CD4-positive, alpha-beta memory T cell (primary cell): ENCODE measurements at places on chromosomes 5 and 9. TPM values are rescaled to one million over a fixed set of nuclear protein-coding genes. Genes with fewer than 3 reads are reported as not detected.

DNA sequence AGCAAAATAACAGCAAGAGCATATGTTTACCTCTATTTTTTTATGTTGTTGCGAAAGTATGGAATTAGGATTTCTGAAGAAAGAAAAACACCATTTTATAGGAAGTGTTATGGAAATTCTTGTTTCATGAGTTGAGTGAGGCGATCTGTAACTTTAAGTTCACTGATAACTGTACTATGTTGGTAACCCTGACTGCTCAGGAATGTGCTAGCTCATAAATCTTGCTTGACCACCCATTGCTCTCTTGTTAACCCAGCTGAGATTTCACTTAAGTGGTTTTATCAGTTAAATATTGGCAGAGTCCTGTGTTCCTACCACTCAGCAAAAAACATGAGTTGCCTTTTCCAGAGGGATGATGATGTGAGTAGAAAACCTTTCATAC lies 91.1 kb upstream of the STARD4 start:
- no peak for DNase-seq

- no peak for DNase-seq
These were observed 128.9 kb downstream of the SUSD1 start for GRCh38 chr9:112046181-112046580.

DNA sequence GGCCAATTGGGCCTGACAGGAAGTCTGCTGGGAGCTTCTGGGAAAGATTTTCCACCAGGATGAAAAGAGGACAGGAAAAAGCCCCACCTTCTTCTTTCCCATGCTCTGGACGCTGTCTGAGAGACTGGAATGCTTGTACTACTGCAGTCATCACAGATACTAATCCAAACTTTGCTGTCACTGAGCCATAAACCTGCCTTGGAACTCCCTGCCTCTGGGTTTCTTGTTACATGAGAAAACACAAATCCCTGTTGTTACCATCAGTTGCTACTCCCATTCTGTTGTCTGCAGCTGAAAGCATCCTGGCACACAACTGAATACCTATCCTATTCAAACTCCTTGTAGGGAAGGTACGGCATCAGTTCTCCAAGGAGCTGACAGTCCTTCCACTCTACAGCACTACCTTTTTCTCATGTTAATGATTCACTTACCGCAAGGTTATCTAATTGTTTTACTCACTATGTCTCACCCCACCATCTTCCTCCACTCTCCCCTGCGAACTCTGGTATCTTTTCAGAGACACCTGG lies 167.5 kb downstream of the CDK5RAP2 start:
- no peak for DNase-seq

DNA sequence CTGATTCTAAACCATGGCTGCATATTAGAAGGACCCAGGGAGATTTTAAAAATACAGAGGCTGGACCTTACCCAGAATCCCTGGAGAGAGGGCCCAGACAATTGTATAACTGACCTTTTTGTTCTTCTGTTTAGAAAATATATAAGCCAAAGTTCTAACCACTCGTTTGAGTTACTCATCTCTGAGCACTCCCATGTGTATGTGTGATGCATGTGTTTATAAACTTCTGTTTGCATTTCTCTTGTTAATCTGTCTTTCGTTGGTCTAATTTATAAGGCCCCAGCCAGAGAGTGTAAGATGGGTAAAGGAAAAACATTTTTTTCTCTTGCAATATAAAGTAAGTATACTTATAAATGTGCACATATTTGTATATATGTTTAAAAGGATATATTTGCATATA lies 443.9 kb downstream of the ZNF608 start:
- no peak for DNase-seq

- no peak for DNase-seq
These were observed 93.6 kb upstream of the TLE4 start for GRCh38 chr9:79477955-79478771.

GRCh38 chr5:179731791-179732411 lies 721 bp upstream of the MAML1 start:
- no peak for DNase-seq

GRCh38 chr5:883475-884181 lies 9.0 kb downstream of the BRD9 start:
- DNase-seq = peak; percentile 27

- DNase-seq = no peak
These were observed 48.5 kb downstream of the PRRC2B start for GRCh38 chr9:131442351-131442750.

- DNase-seq = no peak
These were observed 53.6 kb upstream of the SLC1A3 start for GRCh38 chr5:36552651-36553393.

- no peak for DNase-seq
These were observed 350.5 kb upstream of the WWC1 start for GRCh38 chr5:167940911-167941310.

GRCh38 chr5:120463006-120463680 lies 957 bp upstream of the PRR16 start:
- DNase-seq = no peak

DNA sequence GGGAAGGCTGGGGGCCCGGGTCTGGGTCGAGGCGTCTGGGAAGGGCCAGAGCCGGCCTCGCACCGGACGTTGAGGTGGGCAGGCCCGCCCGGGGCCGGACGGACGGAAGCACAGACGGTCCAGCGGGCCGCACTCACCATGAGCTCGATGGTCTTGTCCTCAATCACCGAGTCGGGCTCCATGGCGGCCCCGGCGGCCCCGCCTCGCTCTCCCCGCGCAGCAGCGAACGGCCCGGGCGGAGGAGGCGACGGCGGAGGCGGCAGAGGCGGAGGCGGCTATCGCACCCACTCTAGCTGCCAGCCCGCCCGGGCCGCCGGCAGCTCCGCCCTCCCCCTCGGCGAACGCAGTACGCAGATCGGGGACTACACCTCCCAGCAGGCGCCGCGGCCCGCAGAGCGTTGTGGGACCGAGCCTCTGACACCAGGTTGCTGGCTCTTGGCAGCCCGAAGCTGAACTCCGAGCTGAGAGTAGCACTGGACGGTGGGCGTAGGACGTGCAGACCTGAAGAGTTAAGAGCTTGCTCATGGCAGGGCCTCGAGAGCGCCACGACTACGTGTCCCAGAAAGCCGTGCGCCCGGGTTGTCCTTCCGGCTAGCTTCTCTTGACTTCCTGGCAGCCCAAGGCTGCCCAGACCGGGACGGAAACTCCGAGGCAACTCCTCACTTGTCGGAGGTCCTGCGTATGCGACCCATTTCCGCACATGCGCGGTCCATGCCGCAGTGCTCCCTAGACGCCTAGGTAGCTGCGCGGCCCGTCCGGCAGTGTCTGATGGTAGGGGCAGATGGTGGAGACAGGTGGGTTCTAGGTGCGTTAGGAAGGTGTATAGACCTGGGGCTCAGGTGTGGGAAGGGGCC lies at the start of gene FBXW11:
Gene FBXW11 (minus strand): TSS at position 318 of the 854 bp plus-strand sequence. CDS start 136 bp downstream, at position 182.
- DNase-seq = peak; percentile 93

DNA sequence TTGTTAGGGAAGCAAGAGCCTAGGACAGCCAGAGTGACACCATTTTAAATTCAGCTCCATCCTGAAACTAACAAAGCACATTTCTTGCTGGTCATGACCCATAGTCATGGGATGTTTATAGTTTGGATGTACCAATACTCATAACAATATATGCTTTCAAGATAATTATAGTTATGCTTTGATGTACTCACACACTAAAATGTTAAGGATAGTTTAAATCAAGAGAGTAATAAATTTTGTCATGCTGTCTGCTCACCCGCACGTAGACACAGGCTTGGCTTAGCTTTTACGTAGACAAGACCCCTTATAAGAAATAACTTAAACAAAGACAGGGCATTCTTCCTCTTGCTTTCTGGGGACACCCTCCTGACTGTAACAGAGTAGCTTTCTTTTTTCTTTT lies 8.9 kb upstream of the STXBP1 start:
- no peak for DNase-seq

DNA sequence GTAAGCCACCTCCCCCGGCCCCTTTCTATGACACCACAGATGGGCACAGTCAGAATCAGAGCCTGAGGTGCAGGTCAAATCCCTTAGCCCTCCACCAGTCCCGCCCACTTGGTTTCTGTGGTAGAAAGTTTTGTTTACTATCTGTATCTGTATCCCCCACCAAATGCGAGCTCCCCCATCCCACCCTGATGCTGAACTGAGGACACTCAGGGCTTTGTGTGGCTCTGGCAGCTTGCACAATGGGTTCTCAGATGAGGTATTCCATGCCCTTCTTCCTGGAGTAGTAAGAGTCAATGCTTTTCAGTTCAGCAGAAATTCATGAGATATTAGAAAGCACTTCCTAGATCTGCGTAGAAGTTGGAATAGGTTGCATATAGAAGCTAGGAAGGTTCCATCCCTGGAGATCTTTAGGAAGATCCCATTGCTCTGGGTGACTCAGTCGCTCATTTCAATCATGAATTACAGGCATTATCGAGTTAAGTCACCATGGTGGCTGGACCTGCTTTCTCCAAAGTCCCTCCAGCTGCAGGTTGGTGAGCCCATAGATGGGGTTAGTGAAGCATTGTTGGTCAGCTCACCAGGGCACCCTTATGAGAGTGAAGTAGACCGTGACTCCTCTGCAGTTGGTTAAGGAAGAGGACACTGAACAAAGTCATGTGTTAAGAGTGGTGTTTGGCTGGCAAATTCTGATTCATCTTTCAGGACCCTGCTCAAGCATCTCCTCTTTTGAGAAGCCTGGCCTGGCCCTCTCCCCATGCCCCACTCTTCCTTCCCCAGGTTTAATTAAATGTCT lies 10.6 kb upstream of the KCNIP1 start:
- no peak for DNase-seq

DNA sequence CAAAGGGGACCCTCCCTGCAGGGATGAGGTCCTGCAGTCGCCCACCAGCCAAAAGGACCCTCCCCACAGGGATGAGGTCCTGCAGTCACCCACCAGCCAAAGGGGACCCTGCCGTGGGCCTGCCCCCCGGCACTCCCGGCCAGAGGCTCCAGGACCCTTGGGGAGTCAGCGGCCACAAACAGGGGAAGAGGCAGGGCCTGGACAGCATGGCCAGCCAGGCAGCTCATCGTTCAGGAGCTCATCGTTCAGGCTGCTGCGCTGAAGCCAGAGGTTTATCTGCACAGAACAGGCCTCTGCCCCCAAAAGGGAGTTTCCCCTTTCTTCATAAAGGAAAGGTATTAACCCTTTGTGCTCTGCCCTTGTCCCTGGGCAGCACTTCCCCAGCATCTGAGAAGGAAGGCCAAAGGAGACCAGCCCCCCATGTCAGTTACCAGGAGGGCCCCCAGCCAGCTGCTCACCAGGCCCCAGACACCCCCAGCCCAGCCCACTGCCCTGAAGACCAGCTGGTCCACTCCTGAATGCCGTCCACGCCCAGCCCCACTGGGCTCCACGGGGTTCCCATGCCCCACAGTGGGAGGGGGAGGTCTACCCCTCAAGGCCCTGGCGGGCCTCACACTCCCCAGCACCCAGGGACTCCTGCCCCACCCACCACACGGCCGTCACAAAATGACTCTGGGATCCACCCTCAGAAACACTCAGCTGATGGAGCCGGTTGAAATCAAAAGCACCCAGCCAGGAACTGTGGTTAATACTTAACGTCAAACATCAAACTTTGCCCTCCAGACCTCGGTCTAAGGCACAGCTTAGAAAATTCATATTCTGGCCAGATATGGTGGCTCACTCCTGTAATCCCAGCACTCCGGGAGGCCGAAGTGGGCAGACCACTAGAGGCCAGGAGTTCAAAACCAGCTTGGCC lies 6.3 kb downstream of the SLC12A7 start:
- DNase-seq = peak; percentile 77

DNA sequence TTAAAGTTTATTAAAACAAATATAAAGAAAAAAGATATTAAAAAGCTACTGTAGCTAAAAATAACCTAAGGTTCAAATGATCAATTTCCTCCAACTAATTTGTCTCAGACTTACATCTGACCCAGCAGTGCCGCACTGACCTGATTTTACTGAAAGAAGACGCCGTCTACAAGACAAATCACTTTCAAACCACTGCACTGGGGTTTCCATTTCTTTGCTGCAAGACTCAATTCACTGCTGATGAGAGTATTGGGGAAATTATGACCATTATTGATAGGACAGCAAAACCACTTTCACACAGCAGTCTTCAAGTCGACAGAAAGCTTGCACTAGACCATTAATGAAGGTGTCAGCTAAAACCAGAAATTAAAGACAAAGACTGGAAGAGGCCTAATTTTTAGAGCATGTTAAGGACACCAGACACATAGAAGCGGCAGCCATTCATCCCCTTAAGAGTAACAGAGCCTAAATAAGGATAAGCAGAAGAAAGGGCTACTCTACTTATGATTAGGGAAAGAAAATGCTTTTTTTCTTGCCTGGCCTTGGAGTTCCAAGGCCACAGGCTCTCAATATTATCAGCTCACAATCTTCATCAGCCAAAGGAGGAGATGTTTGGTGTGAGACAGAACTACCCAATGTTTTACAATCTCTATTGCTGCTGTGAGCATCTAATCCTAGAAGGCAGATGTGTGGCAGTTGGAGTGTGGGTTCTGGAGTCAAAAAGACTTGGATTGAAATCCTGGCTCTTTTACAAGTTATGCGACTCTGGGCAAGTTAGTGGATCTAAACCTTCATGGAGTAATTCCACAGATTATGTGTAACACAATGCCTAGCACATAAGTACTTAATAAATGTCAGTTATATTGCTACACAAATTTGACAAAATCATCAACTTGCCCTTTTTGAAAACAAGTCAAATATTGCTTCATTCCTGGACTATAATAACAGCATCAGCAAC lies 190.7 kb downstream of the MAPKAP1 start:
- no peak for DNase-seq

- no peak for DNase-seq
These were observed 1332.5 kb upstream of the CDH9 start for GRCh38 chr5:28370896-28371295.

DNA sequence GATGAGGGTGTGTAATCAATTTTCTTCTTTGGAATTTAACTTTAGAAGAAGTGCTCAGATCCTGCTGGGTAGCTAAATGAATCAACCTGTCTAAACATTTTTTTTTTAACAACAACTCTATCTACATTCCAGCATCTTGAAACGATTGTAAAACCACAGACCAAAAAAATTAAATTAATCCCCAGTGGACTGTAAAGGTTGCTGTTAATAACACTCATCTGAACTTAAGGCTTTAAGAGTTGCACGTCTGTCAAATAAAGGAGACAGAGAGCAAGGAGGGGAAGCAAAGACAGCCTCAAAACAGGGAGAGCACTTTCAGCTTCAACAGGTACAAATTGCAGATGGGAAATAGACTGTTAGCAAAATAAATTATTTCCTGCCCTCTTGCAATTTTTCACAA lies 548.5 kb downstream of the DTWD2 start:
- DNase-seq = no peak

IL7R gene
- 2,390 TPM for total RNA-seq

ARHGEF28 gene
- total RNA-seq = not detected

RAI14 gene
- 1.9 TPM for total RNA-seq

SPATA31D1 gene
- not detected for total RNA-seq

KCNN2 gene
- total RNA-seq = not detected
